ENCODE measurements at places on chromosomes 13 and 19.
A peak's percentile ranks its signal among the peaks of the same experiment; 100 is the strongest.

- DNase-seq: no peak
Measured at GRCh38 chr19:3483226-3483628, at the start of gene SMIM44. SMIM44 (minus strand) TSS chr19:3483441; CDS start chr19:3483403, 38 bp downstream.

- peak; percentile 46 for DNase-seq
Measured at GRCh38 chr19:35030257-35031071, at the start of gene SCN1B. SCN1B (plus strand) TSS chr19:35030470; CDS start chr19:35030821, 351 bp downstream.

DNA sequence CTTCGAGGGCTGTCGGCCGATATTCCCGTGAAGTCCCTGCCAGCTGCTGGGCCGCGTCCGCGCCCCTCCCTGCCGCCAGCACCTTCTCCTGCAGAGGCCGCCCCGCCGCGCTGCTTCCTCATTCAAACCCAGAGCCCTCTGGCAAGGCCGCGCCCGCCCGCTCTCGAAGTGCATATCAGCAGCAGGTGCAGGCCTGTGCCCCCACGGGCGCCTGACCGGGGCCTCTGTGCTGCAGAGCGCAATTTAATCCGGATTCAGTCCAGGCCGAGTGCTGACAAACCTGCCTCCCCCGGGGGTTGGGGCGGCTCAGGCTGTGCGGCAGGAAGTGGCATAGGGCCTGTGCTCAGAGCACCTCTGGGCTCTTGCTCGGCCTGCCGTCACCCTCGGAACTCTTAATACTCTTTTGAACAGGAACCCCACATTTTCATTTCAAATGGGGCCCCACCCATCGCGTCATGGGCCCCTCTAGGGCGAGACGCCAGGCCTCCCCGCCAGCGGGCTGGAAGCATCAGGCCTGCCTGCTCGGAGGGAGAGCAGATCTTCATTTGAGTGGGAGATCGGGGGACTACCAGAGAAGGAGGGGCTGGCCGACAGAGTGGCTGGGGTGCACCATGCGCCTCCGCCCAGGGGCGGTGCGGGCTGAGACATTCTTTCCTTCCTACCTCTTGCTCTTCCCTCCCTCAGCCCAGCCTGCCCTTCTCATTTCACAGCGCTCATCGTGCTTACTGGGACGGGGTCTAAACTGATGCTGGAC lies 125.7 kb downstream of the TNFRSF19 start:
- peak; percentile 55 for DNase-seq

DNA sequence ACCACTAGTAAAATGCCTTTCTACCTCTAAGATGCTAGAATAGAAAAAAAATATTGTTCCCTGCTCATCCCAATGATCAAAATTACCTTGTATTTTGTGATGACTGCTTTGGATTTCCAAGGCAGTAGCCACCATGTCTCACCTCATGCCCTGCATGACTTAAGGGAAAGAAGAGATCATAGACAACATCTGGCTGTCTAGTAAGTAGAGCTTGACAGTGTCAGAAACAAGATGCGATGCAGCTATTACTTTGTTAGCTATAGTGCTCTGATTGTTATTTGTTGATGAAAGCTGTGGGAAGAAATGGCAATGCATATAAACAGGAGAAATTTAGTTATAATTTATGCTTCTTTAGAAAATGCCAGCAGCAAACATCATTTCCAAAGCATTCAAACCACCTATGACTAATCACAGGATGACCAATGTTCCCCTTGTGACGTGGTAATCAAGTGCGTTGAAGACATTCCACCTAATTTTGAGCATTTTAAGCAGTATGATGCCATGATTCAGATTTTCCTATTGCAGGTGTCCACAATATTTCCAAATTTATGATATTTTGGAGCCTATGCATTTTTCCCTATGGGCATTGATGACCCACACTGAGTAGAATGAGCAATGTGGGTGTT lies 308.3 kb downstream of the KCNRG start:
- DNase-seq: no peak

GRCh38 chr19:18768046-18768771 lies 22.9 kb downstream of the COMP start:
- DNase-seq: peak; percentile 20

GRCh38 chr19:15790096-15790495 lies 2.6 kb downstream of the OR10H5 start:
- DNase-seq: no peak

GRCh38 chr13:39821977-39822376 lies 166.5 kb downstream of the COG6 start:
- DNase-seq: no peak

GRCh38 chr13:34864671-34865070 lies 77.4 kb upstream of the NBEA start:
- no peak for DNase-seq

DNA sequence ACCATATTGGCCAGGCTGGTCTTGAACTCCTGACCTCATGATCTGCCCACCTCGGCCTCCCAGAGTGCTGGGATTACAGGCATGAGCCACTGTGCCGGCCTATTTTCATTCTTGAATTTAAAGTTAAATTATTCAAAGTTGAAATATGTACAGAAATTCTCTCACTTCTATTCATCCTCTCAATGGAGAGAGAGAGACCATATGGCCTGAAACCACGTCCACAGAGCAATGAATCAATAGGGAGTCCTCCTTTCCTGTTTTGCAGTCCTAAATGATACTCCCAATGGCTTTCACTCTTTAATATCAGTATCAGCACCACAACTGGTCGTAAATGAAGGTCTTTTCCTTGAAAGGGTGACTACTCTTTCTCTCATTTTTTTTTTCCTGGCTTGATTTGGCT lies 30.5 kb upstream of the KCTD4 start:
- no peak for DNase-seq

DNA sequence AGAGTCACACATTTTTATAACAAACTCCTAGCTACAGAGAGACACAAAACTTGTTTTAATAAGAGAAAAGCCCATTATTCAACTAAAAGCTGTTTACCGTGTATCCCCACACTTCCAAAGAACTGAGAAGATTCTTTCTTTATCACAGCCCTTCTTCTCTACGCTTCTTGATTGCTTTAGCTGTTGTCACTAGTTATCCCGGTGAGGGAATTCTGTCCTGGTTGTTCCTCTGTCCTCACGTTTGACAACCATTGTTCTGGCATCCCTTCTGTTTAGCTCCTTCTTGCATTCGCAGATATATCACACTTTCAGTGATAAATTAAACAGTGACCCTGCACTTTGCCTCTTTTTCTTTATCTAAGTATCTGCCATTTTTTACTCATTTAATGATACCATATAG lies 1035.1 kb upstream of the PCDH20 start:
- no peak for DNase-seq

DNA sequence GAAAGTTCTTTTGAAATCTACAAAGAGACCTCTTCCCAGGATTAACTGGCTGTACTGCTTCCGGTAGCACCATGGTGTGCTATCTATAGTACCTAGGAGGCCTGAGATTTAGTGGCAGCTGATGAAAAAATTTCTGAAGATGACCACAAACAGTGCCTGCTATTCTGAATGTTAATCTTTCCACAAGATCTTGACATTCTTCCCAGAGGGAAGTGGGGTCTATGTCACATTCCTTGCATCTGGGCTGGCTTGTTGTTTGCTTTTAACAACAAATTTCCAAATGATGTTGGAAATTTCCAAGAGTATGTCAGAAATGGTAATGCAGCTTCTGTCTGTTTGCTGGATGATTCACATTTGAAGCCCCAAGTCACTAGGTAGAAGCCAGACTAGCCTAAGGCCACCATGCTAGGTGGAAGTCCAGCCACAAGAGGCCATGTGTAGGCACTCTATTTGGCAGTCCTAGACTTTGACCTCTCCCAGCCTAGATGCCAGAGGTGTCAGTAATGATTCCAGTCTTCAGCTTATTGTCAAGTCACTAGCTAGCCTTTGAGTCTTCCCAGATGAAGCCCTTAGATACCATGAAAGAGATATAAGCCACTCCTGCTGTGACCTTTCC lies 22.1 kb downstream of the SPART start:
- no peak for DNase-seq

- DNase-seq: no peak
Measured at GRCh38 chr13:42064259-42064658, 15.8 kb downstream of the DGKH start.

- DNase-seq: peak; percentile 82
Measured at GRCh38 chr19:42422901-42423461, 4.2 kb downstream of the LIPE start.

- no peak for DNase-seq
Measured at GRCh38 chr13:110336681-110337080, 29.6 kb downstream of the COL4A2 start.

DNA sequence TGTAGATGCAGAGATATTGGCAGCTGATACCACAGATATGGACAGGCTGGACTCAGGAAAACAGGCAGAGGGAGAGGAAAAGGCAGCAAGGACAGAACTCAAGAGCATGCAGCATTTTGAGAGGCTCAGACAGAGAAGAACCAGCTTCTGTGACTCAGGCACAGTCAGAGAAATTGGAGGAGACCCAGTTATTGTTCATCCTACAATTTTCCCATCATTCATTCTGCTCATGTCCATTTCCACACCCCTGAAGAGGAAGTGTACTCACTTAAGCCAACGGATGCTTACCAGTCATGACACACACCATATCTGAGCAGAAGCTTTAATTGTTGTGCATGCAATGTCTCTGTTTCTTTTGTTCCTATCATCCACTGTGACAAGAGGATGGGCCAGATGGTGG lies 359.8 kb upstream of the HTR2A start:
- DNase-seq: no peak

DNA sequence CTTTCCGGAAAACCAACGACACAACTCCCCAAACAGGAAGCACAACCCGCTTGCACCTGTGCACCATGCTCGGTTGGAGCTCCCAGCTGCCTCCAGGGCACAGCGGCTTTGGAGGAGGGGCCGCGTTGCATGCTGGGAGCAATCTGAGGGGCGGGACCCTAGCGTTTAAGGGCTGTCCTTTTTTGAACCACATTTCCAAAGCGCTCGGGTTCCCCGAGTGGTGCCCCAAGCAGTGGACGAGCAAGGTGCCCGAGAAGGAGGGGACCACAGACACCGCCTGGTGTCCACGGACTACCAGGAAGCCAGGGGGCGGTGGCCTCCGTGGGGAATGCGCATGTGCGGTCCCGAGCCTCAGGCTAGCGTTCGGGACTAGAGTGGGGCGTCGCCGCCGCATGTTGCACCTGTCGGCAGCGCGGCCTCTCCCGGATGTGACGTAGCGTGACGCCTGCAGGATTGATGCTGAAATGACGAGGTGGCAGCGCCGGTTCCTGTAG lies 11.9 kb upstream of the ZNF57 start:
- DNase-seq: no peak

DNA sequence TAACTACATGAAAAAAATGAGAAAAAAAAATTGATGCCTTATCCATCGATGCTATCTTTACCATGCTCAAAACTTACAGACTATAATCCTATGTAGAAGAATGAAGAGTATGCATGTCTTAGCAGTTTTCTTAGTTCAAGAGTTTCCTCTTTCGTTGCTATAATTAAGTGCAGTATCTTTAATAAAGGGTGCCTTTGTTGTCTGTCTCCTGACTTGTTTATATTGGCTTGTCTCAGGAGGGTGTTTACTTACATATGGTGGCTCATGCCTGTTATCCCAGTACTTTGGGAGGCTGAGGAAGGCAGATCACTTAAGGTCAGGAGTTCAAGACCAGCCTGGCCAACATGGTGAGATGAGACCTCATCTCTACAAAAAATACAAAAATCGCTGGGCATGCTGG lies 44.3 kb downstream of the MTMR6 start:
- no peak for DNase-seq

DNA sequence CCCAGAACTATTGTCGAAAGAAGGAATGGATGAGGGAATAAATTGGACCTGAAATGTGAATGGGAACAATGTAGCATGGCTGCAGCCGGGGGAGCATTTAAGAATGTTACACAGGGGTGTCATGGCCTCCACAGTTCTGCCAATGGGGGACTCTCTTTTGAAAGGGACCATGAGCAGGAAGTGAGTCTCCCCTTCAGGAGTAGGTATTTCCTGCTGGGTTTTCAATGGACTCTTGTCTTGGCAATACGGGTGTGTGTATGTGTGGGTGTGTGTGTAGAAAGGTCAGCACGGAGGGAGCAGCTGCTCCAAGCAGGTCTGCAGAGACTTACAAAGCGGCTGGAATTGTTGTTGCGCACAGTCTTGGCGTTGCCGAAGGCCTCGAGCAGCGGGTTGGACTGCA lies 24.4 kb downstream of the MYO1F start:
- DNase-seq: peak; percentile 15

DNA sequence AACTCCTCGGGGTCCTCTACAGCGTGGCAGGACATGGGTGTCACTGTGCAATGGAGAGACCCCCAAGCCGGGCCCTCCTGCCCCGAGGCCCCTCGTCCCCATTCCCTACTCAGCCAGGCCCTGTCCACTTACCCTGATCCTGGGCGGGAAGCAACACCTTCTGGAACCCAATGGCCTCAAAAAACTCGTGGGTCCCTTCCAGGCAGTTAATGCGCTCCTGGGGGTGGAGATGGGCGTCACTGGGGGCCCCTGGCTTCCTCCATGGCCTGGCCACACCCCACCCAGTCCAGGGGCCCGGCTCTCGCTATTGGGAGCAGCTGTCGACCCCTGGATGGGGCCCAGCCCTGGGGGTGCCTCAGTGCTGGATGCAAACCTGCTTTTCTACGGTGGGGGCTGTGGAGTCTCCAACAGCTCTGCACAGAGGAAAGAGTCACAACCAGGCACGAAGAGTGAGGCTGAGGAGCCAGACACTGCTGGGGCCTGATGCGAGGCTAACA lies 10.8 kb downstream of the UBXN6 start:
- DNase-seq: no peak

DNA sequence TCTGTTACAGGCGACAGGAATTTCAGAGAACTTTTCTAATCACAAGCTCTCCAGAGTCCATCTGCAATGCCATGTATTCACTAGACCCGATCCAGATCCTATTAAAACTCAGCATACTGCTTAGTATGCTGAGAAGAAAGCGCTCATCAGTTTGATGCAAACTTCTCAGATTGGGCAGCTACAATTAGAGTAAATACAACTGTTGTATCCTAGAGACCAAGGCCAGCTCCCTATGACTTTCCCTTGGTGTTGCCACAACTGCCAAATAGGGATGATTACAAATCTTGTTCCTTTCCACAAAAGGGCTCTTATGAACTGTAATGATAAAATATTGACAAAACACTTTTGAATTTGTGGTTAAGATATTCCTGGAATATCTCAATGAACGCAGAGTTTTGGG lies 191.2 kb downstream of the SPRY2 start:
- DNase-seq: no peak
